ENCODE measurements at places on chromosomes 1 and 21. TPM values are rescaled to one million over a fixed set of nuclear protein-coding genes. Genes with fewer than 3 reads are reported as not detected.

S100A16 gene
- 0.82 TPM for total RNA-seq

SPRR2A gene
- total RNA-seq = not detected

FCN3 gene
- total RNA-seq = 0.26 TPM

RRP1 gene
- 28.1 TPM for total RNA-seq

GMEB1 gene
- total RNA-seq = 19.0 TPM

CDC42SE1 gene
- total RNA-seq = 466 TPM

DNM3 gene
- total RNA-seq = 2.8 TPM

F13B gene
- not detected for total RNA-seq

S100A3 gene
- total RNA-seq = not detected

GART gene
- total RNA-seq = 40.6 TPM

LHX8 gene
- not detected for total RNA-seq

PYGO2 gene
- total RNA-seq = 42.2 TPM

ETNK2 gene
- total RNA-seq = 3.4 TPM

Measured in T-cell (primary cell).